ENCODE measurements at places on chromosomes 13 and 19.

- DNase-seq = no peak
These were observed 133.5 kb upstream of the IRS2 start for GRCh38 chr13:109919715-109920375.

DNA sequence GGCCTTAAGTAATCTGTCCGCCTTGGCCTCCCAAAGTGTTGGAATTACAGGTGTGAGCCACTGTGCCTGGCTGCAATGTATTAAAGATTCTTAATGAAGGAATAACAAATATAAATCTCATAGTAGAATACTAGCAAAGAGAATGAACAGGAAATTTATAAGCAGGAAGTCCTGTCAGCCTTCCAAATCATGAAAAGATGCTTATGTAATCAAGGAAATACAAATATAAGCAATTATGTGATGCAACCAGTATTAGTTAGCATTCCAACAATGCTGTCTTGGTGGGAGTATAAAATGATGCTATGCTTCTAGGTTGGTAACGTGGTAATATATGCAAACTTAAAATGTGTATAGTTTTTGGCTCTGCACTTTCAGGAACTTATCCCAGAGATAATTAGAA lies 133.8 kb downstream of the PDS5B start:
- DNase-seq = no peak

DNA sequence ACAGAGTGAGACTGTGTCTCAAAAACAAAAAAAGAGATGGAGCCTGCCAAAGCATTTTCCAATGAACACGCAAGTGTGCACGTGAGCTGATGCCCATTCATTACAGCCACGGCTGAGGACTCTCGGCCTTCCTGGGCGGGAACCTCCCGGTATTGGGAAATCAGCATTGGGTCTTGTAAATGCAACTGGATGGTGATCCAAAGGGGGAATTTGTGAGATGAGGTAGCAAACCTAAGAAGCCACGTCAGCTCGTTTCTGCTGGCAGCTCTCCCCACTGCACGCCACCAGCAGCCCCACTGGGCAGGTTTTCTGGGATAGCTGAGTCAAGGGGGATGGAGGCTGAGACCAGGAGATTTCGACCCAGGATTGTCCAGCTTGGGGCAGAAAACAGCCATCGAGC lies 11.5 kb downstream of the C13orf46 start:
- DNase-seq = no peak

DNA sequence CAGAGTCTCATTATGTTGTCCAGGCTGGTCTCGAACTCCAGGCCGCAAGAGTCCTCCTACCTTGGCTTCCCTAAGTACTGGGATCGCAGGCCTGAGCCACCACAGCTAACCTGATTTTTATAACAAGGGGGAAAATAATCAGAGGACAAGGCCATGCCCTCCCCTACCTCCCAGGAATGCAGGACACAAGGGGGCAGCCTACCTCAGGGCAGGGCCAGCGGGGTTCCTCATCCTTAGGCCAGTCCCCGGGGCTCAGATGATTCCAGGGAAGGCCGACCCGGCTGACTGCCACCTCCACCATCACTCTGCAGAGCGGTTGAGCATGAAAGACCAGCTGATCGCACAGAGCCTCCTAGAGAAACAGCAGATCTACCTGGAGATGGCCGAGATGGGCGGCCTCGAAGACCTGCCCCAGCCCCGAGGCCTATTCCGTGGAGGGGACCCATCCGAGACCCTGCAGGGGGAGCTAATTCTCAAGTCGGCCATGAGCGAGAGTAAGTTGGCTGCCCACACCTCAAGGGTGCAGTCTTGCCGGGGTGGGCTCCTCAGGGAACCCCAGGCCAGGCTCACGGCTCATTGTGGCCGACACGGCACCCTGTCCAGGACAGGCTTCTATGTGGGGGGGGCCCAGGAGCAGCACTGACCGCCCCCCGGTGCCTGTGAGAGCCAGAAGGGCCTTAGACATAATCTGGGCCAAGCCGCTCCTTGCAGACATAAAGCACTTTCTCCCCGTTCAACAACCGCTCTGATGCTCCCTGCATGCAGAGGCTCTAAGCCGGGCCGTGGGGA lies 26.8 kb downstream of the PEX11G start:
- DNase-seq = no peak

GRCh38 chr19:45267296-45267695 lies 16.2 kb downstream of the MARK4 start:
- no peak for DNase-seq
